ENCODE measurements at places on chromosomes 4 and X.

- DNase-seq = no peak
Measured at GRCh38 chr4:153081006-153081580, 123.2 kb upstream of the TRIM2 start.

- DNase-seq = no peak
Measured at GRCh38 chr4:82104578-82104977, 269.2 kb downstream of the HNRNPD start.

DNA sequence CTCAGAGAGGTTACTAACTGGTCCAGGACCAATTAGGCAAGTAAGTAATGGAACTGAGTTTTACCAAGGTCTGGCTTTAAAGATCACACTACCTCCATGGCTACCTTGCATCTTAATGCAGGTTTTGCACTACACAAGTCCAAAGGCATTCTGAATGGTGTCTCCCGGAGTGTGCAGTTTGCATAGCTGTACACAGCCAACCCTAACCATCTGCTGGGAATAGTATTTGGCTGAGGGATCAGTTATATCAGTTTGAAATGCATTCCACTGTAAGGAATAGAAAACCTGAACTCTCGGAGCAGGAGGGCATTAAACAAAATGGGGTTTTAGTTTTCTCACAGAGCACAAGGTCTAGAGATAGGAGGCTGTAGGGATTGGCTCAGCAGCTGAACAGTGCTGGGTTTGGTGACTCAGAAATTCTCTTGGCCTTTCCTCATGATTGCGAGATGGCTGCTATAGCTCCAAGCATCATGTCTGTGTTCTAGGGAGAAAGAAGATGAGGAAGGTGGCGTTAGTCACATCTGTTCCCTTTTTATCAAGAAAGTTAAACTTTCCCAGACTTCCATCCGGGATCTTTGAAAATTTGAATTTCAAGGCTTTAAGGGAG, 177.1 kb downstream of the NHS start:
- DNase-seq = no peak

- DNase-seq = peak; percentile 4
Measured at GRCh38 chr4:110540581-110540980, 64.6 kb downstream of the ENPEP start.

- no peak for DNase-seq
Measured at GRCh38 chr4:168787334-168787733, 222.7 kb downstream of the CBR4 start.

- DNase-seq = no peak
Measured at GRCh38 chrX:96361844-96362243, 322.8 kb upstream of the DIAPH2 start.

- peak; percentile 57 for DNase-seq
Measured at GRCh38 chr4:151014521-151015458, at the start of gene LRBA. Gene LRBA (minus strand): TSS chr4:151015284. CDS start chr4:151014642, 642 bp downstream.

- DNase-seq = no peak
Measured at GRCh38 chr4:158236304-158237030, 26.2 kb downstream of the TMEM144 start.

GRCh38 chrX:13891377-13892140, 74.7 kb upstream of the GPM6B start:
- DNase-seq = no peak
